ENCODE measurements at places on chromosomes 1 and 21.

DNA sequence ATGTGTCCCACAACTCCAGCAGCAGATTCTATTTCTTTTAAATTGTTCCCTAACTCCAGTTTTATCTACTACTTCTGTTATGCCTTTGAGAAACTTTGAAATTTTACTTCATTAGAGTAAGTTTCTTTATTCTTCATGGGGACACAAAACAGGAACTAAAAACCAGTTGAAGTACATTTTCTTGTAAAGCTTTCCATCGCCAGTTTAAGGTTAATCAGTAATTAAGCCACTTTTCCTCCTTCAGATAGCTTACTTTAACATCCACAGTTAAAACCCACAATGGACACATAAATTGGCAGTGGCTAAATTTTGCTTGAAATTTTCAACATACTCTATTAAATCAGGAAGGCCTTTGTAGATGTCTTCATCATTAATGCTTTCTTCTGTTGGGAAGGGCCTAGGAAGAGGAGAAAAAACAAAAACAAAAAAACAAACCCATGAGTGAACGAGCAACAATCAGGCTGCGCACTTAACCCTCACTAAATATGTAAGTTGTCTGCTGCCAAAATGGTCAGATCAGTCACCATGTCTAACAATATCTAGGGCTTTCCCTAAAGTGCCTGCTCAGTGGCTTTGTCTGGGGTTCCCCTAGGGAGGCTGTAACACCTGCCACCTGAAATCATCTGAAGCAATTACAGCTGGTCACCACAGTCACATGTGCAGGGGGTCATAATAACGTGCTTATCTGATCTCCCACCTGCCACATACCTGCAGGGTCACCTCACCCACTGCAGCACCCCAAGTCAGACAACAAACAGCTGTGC lies 187.9 kb downstream of the VAV3 start:
- DNase-seq = no peak

GRCh38 chr1:25661043-25661815 lies 44.6 kb downstream of the MAN1C1 start:
- no peak for DNase-seq

DNA sequence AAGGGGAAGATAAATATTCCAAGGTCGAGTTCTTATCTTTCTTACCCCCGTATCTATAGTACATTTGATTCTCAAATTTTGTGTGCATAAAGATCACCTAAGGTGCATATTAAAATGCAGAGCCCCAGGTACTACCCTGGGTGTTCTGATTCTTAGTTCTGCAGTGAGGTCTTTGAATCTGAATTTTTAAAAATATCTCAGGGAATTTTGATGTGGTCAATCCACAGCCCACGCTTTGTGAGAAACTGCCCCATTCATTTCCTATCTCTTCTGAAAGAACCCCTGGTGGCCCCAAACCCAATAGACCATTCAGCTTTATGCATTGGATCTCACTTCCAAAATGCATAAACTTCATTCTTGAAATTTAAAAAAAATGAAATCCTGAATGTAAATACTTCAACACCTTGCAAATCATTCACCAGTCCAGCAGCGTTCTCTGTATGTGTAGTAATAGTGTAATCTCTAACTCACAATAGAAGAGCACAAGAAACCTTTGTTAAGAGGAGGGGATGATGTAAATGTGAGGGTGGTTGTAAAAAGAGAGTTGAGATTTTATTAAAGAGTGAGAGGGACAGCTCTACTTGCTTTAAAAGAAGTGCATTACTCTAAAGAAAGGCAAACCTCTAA lies 108.8 kb upstream of the ZP4 start:
- DNase-seq = peak; percentile 13

DNA sequence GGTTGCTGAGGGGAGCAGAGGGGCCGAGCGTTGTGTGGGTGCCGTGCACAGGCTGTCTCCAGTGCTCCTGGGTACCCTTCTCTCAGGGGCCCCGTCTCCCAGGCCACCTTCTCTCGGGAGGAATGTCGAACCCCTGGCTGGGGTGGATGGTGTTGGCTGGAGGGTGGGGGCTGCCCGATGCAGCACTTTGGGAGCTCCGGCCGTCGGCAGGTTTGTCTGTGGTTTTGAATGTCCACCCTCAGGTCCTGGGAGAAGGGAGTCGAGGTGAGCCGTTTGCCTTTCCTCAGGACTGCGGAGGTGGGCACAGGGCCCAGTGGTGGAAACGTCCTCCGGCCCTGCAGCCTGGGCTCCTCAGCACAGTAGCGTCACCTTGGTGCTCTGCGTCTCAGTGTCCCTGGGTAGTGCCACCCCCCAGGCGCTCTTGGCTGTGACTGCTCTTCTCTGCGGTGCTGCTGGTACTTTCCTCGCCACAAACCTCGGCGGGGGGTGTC lies 14.5 kb downstream of the SLX9 start:
- no peak for DNase-seq

DNA sequence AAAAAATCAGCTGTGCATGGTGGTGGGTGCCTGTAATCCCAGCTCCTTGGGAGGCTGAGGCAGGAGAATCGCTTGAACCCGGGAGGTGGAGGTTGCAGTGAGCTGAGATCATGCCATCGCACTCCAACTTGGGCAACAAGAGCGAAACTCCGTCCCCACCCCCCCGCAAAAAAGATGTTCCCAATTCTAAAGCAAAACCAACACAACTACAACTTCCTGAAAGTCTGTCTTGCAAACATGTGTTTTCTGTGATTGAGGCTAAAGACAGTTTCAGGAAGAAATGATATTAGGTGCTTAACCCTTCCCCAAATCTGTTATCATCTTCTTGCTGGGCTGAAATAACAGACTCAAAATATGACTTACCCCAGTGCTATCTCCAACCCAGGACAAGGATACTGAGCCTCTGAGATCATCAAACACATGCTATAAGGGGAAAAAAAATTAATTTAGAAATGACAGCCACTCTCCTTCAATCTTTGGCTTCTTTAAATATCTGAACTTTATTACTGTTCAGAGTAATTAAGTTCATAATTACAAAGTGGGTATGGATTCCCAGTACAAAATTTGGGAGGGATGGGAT lies 28.5 kb downstream of the SORT1 start:
- DNase-seq = no peak

DNA sequence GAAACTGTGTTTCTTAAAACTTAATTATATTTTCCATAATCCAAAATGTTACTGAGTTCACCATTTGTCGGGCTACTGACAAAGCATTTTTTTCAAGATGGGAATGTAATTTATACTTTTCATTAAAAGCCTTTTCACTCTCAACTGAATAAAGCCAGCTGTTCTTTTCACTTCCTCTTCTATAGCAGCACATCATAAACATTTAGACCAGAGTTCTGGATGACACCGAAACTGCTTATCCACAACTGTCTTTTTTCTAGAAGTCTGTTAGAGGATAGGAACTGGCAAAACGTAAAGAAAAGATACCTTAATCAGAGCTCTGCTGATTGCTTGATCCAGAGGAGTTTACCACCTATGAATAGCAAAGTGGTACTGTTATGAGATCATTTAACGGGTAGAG lies 594.7 kb downstream of the ADGRL2 start:
- no peak for DNase-seq

GRCh38 chr1:12617511-12617900 lies 504 bp downstream of the DHRS3 start:
- peak; percentile 80 for DNase-seq

DNA sequence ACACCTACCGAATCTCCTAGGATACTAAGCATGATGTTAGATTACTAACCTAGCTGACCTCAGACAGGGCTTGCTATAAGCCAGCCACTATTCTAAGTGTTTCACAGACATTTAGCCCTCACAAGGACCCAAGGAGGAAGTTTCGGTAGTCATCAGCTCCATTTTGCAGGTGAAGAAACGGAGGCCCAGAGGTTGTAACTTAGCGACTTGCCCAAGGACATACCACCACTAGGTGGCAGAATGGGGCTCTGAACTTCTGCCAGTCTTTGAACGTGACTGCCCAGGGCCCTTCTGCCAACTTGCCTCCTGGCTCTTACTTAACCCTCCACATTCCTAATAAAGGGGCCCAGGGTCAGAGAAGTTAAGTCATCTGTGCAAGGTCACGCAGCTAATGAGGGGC lies 283.5 kb downstream of the C1orf94 start:
- DNase-seq = peak; percentile 67

- no peak for DNase-seq
These were observed 3.4 kb downstream of the CLEC20A start for GRCh38 chr1:178493301-178493741.

- no peak for DNase-seq
These were observed 76.2 kb upstream of the ANGPTL1 start for GRCh38 chr1:178946855-178947676.

DNA sequence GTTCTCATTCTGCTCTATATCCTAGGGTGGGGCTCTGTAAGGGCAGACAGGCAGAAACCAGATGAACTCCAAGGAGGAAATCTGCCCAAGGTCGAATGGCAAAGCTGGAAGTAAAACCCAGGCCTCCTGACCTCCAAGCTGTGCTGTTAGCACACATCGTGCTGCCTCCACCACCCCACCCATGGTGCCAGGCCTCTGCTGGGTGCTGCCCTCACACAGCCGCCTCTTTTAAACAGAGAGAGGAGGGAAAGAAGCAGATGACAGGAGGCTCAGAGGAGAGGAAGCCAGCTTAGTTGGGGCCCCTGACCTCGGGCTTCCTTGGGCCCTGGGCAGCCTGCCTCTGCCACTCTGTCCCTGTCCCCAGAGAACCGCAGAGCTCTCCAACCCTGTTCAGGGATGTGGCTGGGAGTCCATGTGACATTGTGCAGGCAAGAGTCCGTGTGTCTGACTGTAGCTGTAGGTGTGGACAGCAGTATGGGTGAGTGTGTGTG lies 1.1 kb downstream of the SYNC start:
- no peak for DNase-seq

- no peak for DNase-seq
These were observed 35.6 kb downstream of the NGF start for GRCh38 chr1:115302390-115302961.

GRCh38 chr1:235649368-235650163 lies at the start of gene GNG4:
Gene GNG4 (minus strand): TSS chr1:235649784. CDS start chr1:235583838, 65,946 bp downstream.
- DNase-seq = peak; percentile 79

- no peak for DNase-seq
These were observed 372.3 kb downstream of the TTLL7 start for GRCh38 chr1:83626603-83627002.

- DNase-seq = no peak
These were observed 23.6 kb downstream of the SYF2 start for GRCh38 chr1:25208561-25209222.

DNA sequence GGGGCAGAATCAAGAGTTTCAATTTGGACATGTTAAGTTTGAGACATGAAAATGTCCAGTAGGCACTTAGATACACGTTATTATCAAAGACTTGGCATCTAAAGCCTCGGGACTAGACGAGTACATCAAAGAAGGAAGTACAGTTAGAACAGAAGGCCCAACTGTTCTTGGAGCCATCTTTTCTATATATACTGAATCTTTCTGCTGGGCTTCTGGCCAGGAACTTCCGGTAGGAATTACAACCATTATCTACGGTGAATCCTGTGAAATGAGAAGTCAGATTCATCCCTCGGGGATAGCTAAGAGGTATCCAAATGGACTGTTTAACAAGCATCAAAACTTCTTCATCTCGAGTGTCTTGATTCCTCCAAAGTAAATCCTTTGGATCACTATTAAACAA lies 34.4 kb upstream of the NRDC start:
- DNase-seq = no peak

- DNase-seq = no peak
These were observed 242.9 kb downstream of the GRIK1 start for GRCh38 chr21:29696937-29697336.

GRCh38 chr1:92653605-92654381 lies 131.1 kb downstream of the EVI5 start:
- no peak for DNase-seq

DNA sequence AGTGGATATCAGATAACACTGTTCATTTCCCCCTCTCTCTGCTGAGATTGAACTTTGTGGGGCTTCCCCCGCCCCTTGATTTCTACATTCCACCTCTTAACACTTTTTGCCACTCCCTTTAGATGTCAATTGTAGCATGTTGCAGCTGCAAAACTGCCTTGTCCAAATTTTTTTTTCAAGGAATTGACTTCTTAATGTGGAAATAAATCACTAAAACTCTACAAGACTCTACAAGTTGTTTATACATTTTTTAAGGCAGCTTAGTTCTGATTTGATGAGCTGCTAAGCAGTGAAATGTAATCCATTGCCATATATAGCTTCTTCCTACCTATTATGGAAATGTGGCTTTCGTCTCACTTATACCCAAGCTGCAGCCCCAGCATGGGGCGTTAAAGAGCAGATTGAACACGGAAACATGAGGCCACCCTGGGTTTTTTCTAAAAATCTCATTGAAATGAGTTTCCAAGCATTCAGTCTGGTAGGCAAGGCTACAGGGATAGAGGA lies 132.2 kb downstream of the SYT2 start:
- peak; percentile 78 for DNase-seq

GRCh38 chr1:71582673-71583072 lies 501.8 kb upstream of the ZRANB2 start:
- DNase-seq = no peak

- no peak for DNase-seq
These were observed 49.3 kb downstream of the STX6 start for GRCh38 chr1:180973369-180973768.

GRCh38 chr1:167529829-167530474 lies 11.6 kb upstream of the CD247 start:
- DNase-seq = no peak

DNA sequence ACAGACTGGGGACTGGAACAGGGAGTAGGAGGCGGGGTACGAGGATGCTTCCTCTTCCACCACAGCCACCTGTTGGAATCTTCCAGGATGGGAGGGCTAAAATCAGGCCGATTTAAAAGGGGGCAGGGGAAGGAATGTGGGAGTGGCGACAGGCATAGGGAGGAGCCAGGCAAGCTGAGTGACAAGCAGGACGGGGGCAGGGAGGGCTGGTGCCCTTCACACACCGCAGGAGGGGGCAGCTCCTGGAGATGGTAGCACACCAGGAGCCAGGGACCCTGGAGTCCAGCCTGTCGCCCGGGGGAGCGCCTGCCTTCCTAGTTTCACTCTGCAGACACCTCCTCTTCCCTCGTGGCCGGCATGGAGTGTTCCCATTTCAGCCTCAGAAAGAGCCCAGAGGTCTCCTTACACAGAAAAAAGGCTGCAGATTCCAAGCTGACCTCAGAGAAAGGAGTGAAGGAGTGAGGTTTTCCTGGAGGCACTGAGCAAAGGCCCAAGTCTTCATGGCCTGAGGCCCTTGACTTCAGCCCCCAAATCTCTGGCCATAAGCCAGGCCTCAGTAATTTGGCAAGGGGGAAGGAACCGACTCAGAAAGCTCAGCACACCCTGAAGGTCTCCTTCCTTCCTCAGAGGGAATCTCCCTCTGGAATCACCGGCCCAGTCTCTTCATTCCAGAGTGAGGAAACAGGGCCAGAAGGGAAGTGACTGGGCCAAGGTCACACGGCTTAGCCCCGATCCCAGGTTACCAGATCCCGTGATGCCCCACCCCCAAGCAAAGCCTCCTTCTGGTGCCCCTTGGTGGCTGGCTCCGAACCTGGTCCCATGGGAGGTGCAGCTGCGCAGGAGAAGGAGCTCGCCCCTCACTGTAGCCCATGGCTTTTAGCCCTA lies 8.1 kb downstream of the BLACAT1 start:
- peak; percentile 57 for DNase-seq

DNA sequence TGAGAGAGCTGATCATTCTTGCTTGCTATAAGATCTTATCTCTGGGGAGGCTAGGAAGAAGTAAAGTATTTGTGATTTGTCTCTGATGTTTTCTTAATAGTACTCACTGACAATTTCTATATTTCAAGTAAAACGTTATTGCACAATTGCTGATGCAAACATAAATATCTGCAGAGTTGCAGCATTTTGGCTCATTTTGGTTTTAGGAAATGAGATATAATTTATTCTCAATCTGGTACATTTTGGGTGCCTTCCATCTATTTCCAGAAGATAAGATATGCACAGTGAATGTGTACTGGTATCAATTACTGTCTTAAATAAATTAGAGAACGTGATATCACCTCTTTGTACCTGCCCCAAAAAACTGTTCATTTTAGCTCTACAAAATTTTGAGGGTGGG lies 1431.5 kb downstream of the BRINP3 start:
- no peak for DNase-seq
